ENCODE measurements at places on chromosomes 2 and 18.
A peak's percentile ranks its signal among the peaks of the same experiment; 100 is the strongest.

DNA sequence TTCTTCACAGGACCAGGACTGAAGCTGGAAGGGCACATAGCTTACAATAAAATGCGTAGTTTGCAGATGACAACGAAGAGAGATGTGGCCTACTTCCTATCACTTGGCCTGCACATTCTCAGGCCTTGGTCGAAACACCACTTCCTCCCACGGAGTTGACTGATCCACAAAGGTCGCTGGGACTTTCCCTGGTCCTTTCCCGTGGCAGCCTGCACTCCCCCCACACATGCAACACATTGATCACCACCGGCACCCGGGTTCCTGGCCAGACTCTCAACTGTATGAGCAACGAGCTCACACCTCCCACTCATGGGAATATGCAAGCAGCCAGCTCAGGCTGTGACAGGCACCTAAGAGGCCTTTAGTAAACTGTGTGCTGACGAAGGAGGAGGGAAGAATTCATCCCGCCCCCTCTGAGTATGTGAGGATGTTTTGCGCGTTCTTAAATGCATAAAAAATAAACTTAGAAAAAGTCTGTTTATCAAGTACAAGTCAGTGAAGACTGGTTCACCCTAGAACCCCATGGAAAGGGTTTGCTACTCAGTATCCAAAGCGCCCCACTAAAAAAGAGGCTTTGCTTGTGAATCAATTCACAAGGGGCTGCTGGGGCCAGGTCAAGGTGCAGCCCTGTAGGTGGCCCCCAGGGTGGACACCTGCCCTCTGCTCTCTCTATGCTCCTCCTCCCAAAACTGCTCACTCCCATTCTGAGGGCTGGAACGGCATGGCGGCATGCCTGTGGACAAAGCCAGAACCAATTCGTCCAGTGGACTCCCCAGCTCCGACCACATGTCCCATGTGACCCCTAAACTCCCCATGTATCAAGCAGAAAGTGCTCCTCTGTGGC, 154.3 kb downstream of the EIPR1 start:
- DNase-seq, result peak; percentile 34

- DNase-seq, result no peak
These were observed 786 bp upstream of the TMEM200C start for GRCh38 chr18:5895876-5896740.

GRCh38 chr2:141814150-141814549, 316.7 kb downstream of the LRP1B start:
- DNase-seq, result no peak

DNA sequence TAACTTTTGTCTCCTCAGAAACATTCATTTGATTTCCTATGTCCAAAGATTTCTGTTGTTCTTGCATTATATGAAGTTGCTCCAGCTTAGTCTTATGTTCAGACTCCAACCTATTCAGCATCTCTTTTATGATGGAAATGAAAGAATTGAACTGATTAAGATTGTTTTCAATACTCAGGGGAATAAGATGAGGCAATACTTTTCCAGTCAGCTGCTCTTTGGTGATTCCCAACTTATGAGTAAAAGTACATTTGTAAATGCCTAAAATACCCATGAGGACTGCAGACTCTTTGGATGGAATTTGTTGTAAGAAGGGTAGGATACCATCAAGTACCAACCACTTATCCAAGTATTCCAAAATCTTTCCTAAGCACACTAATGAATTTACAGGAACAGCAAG, 39.8 kb downstream of the TRAK2 start:
- DNase-seq, result no peak

GRCh38 chr18:32730620-32731091, 42.2 kb downstream of the KLHL14 start:
- DNase-seq, result no peak

DNA sequence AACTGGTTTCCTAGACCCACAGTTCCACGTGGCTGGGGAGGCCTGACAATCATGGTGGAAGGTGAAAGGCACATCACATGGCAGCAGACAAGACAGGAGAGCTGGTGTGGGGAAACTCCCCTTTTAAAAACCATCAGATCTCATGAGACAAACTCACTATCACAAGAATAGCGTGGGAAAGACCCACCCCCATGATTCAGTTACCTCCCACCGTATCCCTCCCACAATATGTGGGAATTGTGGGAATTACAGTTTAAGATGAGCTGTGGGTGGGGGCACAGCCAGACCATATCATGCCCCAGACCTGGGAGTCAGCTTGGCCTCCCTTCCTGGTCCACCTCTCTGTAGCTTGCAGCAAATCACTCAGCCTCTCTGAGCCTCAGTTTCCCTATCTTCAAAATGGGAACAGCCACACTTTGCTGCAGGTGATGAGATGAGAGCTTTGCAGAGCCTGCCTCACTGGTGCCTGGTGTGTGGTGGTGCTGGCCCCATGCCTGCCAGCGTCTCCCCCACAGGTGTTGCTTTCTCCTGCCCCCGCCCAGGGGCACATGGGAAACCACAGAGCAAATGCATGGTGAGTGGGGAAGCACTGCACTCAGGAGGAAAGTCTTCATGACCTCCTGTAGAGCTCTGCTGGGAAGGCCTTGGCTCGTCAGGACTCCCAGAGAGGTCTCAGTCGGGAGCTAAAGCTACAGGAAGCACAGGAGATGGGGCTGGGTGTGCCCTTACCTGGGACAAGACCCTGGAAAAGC, 31.1 kb downstream of the GREB1 start:
- DNase-seq, result no peak

DNA sequence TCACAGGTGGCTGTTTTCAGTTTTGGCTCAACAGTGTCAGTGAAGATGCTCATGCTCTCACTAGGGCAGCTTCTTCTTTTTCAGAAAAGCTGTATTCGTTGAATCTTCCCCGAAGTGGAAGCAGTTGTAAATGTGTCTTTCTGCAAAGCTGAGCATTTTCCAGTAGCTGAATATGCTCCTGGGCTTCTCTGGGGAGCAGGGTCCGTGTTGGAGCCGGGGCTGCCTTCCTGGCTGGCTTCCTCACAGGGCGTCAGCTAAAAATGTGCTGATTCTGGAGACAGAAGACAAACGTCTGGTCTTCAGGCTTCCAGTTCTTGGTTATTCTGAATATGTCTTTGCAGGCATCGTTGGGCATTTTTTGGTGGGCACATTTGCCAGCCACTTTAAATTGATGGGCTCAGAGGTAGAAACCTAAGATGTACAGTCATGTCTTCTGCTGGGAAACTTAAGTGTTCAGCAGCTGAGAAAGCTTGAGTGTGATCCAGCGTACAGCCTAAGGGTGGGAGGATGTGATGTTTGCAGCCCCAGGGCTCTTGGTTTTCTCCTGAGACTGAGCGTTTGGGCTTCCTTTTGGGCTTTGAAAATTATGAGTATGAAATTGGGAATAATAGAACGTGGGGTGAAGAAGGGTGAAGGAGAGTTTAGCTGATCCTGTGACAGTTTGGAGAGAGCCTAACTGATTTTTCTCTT, 19.0 kb downstream of the SETBP1 start:
- DNase-seq, result no peak

- no peak for DNase-seq
These were observed 183.5 kb upstream of the FAM98A start for GRCh38 chr2:33782395-33783230.

- DNase-seq, result no peak
These were observed 37.3 kb upstream of the CREB1 start for GRCh38 chr2:207492461-207492860.

DNA sequence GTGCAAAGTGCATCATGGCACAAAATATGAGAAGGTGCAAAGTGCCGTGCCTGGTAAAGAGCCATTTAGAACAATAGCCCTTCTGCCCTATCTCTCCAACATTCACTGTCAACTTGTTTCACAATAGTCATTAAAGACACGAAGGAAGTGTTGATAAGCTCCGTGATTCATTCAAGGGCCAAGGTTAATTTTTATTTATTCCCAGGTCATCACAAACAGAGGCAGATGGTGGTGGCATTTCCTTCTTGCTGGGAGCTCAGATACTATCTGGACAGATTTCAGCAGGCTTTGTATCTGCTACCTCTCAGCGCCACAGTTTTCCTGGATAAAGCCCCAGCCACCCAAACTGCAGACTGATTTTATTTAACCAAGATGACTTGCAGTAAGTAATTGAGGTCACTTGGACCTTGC, 309.3 kb downstream of the ZNF521 start:
- no peak for DNase-seq

DNA sequence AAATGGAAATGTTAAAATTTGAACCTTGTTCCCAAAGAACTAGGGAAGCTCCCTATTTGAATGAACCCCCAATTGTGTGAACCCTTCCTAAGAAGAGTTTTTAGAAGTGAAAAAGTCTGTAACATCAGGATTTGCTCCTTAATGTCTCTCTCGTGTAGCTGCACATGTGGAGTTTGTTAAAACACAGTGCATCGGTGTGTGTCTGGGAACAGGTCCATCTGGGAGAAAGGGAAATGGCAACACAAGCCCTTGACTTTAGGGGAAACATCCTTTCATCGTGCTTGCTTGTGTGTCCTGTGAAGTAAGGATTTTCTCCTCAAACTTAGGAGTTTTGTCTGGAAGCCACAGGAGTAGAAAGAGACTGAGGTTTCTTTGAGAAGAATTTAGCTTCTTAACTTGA, 203.9 kb downstream of the PRKCE start:
- DNase-seq, result no peak

DNA sequence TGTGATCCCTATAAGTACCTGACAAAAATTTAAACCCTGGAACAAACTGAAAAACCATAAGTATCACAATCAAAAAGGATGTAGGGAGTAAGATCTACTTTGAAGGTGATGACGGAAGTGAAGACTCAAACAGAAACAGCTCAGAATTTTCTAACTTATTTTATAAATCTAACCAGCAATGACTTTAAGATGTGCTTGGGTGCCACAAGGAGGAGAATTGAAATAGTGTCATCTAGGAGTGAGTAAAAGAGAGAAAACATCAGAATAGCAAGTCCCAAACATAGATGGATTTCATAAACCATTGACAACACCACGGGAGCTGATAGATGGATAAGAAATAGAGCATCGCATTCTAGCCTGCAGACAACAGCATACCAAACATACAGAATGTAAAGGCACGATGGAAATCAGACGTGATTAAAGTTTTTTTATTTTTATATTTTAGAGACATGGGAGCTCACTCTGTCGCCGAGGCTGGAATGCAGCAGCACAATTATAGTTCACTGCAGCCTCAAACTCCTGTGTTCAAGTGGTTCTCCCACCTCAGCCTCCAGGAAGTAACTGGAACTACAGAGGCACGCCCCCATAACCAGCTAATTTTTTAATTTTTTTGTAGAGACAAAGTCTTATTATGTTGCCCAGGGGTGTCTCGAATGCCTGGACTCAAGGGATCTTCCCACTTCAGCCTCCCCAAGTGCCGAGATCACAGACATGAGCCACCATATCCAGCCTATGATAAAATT, 36.9 kb downstream of the MAP3K19 start:
- DNase-seq, result no peak

DNA sequence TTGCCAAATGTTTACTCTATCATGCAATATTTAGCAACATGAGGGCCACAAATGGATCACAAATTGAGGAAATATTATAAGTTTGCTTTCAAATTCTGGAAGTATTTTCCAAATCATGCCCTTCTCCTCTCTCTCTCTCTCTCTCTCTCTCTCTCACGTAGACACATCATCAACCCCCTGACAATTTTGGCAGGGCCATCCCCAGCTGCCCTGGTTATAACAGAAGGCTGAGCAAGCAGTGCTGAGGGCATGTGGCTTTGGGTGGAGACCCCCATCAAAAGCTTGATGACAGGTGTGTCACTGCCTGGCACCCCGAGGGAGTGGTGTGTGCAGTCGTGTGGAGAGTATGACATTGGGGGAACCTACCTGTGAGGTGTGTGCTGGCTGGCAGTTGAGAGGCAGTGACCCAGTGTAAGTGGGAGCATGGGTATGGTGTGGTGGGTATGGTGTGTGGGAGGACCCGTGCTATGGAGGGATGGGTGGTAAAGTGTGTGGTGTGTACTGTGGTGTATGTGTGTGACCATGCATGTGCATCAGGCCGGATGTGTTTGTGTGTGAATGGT, 224.5 kb downstream of the TTC32 start:
- no peak for DNase-seq

- DNase-seq, result no peak
These were observed 453.4 kb downstream of the TGIF1 start for GRCh38 chr18:3903337-3903736.

DNA sequence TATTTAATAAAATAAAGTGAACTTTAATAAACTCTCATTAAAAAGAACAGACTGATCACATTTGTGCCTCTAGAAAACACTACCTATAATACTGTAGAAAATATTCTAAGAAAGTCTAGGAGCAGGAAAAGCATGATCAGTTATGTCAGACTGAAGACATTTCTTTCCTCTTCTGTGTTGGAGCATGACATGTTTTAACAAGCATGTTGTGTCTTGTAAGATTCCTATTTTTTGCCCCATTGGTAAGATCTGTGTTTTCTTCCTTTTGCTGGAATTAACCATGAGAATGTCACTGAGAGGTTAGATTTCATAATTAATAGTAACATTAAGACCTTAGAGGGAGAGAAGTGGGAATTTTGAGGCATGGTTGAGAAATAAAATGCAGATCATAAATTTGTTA, 27.7 kb downstream of the LAMA3 start:
- no peak for DNase-seq

DNA sequence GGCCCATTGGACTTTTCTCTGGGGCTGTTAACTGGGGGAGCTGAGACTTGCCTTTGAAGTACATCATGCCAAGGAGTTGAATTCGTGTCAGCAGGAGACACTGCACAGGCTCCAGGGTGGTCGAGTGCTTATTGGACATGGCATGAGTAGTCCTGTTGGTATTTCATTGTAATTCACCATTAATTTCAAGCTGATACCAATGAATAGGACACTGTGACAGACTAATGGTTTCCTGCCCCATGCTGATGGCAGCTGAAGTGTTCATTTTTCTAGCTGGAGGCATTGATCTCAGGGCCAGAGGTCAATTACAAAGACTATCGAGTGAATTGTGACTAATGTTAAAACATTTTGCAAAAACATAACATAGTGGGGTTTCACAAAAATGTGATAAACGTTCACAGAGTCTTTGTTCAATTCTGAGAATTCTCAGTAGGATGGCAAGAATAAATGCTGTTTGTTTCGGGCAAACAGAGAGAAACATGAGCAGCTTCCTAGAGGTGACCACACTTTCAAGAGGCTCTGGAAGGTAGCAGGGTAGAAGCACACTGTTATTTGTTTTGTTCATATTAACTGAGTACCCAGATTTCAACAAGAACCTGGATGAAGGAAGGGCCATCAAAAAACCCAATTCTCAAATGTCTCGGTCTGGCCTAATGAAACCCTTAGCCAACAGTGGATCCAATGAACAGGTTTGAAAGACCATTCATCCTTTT, 90.6 kb upstream of the ARL4C start:
- no peak for DNase-seq

DNA sequence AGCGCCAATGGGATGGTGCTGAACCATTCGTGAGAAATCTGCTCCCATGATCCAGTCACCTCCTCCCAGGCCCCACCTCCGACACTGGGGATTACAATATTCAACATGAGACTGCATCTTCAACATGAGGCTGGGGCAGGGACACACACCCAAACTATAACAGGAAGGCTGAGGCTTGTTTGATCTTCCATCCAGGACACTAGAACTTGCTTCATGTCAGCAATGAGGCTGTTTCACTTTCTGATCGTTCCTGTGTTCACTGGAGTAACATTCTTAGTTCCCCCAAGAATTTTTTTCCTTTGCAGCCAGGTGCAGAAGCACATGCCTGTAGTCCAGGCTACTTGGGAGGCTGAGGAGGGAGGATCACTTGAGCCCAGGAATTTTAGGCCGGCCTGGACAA, 30.8 kb upstream of the SOX11 start:
- no peak for DNase-seq
